ENCODE measurements at places on chromosomes 13 and 19. TPM values are rescaled to one million over a fixed set of nuclear protein-coding genes. Genes with fewer than 3 reads are reported as not detected.

GRCh38 chr13:30870049-30870884 is 35.8 kb upstream of the MEDAG start:
- no peak overlapping the region for H3K27ac ChIP-seq
- no peak for DNase-seq
- H3K4me1 ChIP-seq: no peaks in the 10 kb centered on the region
- no peaks in the 10 kb centered on the region for H3K27me3 ChIP-seq
- H3K36me3 ChIP-seq: no peaks in the 10 kb centered on the region

The CFD gene
- 0.91 TPM for total RNA-seq

GRCh38 chr19:51480590-51480989 is 2.3 kb downstream of the CEACAM18 start:
- H3K4me3 ChIP-seq: no peak overlapping the region
- DNase-seq: no peak
- H3K27me3 ChIP-seq: peaks cover 4% of the 10 kb centered on the region
- H3K4me1 ChIP-seq: no peaks in the 10 kb centered on the region
- H3K36me3 ChIP-seq: no peaks in the 10 kb centered on the region

The ZIM2 gene
- total RNA-seq: not detected

GRCh38 chr13:42056146-42056545 is 7.7 kb downstream of the DGKH start:
- no peaks in the 10 kb centered on the region for H3K36me3 ChIP-seq
- no peak overlapping the region for H3K4me3 ChIP-seq
- no peak overlapping the region for H3K27ac ChIP-seq
- H3K4me1 ChIP-seq: peaks cover 18% of the 10 kb centered on the region
- no peak for DNase-seq
